ENCODE measurements at places on chromosomes 2 and 18. TPM values are rescaled to one million over a fixed set of nuclear protein-coding genes. Genes with fewer than 3 reads are reported as not detected.

DNA sequence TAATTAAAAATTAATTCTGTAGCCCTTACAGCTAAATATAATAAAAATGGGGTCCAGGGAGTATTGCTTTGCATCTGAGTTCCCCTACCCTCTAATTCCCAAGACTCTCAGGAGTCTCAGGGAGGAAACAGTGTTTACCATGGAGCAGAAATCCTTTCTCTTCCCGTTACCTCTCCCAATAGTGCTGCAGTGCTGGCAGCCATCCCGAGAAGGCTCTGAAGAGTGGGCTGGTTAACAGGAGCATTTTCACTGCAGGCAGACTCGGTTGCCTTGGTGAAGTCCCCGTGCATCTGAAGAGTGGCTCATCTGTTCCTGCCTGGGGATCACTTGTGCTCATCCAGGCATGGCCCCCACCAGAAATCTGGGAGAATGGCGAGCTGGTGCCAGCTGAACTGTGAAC lies 41.8 kb upstream of the TMEM178A start:
- no peak for DNase-seq

DNA sequence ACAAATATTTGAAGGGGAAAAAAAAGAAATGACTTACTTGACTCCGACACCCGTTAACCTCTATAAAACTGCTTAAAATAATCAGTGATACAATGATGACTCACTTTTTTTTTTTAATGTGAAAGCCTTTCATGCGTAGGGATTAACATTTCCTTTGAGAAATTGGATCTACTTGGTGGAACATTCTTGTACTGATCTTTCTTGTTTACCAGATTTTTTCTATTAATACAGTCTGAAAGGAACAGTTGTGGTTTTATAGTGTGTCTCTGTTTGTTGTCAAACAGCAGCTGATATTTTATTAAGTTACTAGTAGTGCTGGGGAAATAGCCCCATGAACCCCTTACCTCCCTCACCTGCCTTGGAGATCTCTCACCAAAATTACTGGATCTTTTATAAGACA lies 40.2 kb upstream of the NEB start:
- DNase-seq = no peak

- no peak for DNase-seq
Observed at GRCh38 chr2:177970670-177971454, 101.7 kb downstream of the PDE11A start.

Gene GAREM2
- total RNA-seq = 2.5 TPM

- DNase-seq = no peak
Observed at GRCh38 chr18:42078711-42079110, 123.7 kb downstream of the PIK3C3 start.

Gene BUB1
- 1.1 TPM for total RNA-seq

DNA sequence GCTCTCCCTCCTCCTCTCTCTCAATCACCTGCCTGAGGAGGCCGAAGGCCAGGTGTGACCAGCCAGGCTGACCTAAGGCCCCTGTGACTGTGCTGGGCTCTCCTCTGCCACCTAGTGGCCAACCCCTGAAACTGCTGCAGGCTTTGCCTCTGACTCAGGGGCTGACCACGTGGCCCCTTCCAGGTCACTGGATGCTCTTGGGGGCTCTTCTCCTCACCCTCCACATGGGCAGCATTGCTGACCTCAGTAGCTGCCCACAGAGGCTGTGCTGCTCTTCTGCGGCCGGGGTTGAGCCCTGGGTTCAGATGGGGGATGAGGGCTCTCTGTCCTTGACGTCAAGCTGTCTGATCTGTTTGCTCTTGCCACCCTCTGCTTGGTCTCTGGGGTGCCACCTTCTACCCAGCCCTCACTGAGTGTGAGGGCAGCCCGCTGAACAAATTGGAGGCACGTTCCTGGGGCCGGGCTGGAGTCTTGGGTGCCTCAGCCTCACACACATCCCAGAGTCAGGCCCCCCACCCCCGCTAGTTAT lies 122.7 kb downstream of the TWIST2 start:
- peak; percentile 92 for DNase-seq

DNA sequence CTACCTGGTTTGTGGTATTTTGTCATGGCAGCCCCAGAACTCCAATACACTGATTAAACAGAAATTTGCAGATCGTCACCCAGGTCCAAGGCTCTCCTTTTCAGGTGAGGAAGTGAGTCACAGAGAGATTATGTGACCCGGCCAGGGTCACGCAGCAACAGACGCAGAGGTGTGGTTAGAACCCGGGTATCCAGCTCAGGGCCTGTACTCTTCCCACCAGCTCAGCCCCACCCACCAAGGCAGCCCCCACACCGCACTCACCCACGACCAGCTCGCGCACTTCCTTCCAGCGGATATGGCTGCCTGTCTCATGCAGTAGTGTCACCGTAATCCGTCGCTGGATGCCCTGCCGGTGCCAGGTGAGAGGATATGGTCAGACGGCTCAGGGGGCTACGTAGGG lies 48.1 kb downstream of the AQP12A start:
- DNase-seq = no peak

Gene MGAT4A
- total RNA-seq = 15.0 TPM

- no peak for DNase-seq
Observed at GRCh38 chr18:12929477-12930083, 18.2 kb upstream of the SEH1L start.

GRCh38 chr2:161138429-161138828 lies 21.8 kb upstream of the TANK start:
- DNase-seq = no peak

GRCh38 chr2:121131375-121131774 lies 153.6 kb downstream of the TFCP2L1 start:
- DNase-seq = no peak

Gene PTH2R
- total RNA-seq = not detected

Gene CARF
- total RNA-seq = 11.4 TPM

DNA sequence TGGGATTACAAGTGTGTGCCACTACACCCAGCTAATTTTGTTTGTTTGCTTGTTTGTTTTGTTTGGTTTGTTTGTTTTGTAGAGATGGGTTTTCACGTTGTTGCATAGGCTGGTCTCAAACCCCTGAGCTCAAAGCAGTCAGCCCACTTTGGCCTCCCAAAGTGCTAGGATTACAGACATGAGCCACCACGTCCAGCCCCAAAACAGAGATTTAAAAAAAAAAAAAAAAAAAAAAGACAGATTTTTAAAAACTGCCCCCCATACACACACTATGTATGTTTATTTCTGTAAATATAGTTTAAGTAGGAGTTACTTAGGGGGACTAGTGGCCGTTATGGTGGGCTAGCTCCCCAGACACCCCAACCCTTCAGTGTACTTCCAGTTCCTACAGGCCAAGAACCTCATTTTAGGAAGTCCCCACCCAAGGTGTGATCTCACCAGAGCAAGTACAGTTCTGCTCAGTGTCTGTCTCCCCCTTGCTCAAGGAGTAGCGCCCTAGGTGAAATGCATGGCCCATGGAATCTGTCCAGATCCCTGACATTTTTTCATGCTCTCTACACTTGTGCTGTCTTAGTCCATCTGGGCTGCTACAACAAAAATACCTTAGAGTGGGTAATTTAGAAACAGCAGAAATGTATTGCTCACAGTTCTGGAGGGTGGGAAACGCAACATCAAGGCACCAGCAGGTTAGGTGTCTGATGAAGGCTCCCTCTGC lies 1.6 kb upstream of the TMBIM1 start:
- DNase-seq = no peak

DNA sequence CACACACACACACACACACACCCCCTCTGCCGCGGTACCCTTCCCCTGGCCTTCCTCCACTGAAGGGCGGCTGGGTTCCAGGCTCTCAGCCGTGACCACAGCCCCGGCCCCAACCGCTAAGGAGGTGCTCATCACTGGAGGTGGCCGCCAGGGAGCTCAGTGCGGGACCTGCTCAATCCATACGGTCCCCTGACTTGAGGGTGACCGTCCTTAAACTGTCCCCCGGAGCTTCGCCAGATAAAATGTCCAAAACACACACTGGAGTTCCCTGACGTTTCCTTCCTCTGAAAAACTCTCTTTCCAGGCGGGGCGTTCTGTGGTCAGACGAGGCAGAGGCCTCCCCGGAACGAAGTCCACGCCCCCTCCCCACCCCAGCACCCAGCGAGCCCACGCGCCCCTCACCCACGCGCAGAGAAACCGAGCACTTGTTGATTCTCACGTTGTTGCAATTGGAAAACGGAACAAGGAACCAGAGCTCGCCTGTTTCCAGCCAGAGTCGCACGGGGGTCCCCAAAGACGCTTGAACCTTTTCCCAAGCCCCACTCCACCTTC lies 1.4 kb downstream of the MBP start:
- DNase-seq = no peak

GRCh38 chr2:196167666-196168065 lies 3.7 kb downstream of the STK17B start:
- DNase-seq = no peak

- DNase-seq = no peak
Observed at GRCh38 chr2:177165721-177166711, 46.6 kb upstream of the HNRNPA3 start.

- no peak for DNase-seq
Observed at GRCh38 chr2:9799011-9799596, 44.2 kb upstream of the TAF1B start.

DNA sequence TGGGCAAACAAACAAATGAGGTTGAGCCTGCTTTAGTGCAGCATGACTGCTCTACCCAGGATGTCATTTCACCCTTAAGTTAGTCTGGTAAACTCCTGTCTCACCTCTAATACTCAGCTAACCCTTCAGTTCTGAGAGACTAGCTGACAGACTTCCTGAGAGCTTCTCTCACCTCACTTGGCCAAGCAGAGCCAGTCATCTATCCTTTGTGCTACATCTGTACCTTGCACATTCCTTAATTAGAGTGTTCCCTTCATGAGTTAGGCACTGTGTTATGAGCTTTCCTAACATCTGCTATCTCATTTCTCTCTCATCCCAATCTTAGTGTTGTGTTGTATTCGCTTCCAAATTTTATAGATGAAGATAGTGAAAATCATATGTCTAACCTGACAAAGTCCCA lies 220.1 kb upstream of the PIK3C3 start:
- DNase-seq = no peak

- DNase-seq = no peak
Observed at GRCh38 chr18:12895014-12895413, 11.0 kb upstream of the PTPN2 start.

DNA sequence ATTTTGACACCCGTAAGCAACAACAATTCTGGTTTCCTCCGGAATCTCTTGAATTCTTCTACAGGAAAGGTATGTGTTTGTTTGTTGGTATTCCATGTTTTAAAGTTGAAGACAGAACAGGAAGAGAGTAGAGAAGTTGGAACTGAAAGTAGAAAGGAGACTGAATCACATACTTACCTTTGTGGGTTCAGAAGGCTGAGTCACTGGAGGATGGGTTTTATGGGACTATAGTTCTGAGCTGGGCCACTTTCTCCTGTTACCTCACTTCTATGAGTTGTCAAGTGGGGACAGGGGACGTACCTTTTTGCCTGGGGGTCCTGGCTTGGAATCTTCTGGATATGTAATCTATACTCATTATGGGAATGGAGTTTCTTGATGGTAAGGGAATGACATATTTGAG lies 40.9 kb downstream of the KDM3A start:
- DNase-seq = no peak

Gene GGCX
- 20.6 TPM for total RNA-seq

Gene DLGAP1
- 1.4 TPM for total RNA-seq

GRCh38 chr2:128520340-128520739 lies 201.7 kb upstream of the HS6ST1 start:
- no peak for DNase-seq

Gene ITGB6
- 0.17 TPM for total RNA-seq

Gene PTPRM
- total RNA-seq = 62.7 TPM

- no peak for DNase-seq
Observed at GRCh38 chr18:12085136-12085535, 8.5 kb upstream of the ANKRD62 start.

GRCh38 chr18:47928466-47928865 lies 2.0 kb downstream of the SMAD2 start:
- no peak for DNase-seq

Gene NAT8
- not detected for total RNA-seq

GRCh38 chr2:159738509-159739390 lies 26.4 kb downstream of the MARCHF7 start:
- no peak for DNase-seq

Gene BCL2
- 25.2 TPM for total RNA-seq

GRCh38 chr2:147698166-147698565 lies 146.7 kb upstream of the ACVR2A start:
- no peak for DNase-seq

Gene SMYD1
- total RNA-seq = 15.2 TPM

DNA sequence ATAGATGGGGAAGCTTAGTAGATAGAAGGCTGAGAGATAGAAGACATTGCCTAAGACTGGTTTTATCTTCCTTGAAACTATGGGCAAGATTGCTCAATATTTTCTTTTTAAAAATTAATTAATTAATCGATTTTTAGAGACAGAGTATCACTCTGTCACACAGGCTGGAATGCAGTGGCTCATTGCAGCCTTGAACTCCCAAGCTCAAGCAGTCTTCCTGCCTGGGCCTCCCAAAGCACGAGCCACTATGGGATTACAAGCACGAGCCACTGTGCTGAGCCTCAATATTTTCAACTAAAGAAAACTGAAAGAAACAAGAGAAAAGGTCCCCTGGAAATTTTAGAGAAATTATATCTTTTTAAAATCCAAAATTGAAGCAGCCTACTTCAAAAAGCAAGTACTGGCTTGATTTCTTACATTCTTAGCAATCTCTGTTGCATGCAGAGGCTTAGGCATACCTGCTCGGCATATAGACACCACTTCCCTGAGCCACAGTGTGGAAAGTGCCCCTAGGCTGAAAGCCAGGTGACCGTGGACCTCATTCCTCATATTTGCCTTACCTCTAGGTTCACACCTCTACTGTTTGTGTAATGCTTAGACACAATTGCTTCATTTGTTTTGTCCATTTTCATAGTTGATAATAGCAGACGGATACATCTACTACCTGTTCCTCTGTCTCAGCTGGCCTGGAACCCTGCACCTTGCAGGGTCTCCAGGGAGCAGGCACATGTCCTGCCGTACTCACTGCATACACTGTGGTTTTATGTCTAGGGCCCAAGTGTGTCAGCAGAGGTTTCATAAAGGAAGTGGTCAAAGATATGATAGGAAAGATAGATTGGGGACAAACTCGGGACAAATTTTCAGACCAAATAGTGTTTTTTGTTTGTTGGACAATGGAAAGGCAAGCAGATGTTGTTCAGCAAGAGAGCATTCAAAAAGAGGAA lies 166.5 kb upstream of the ALPP start:
- DNase-seq = no peak

Gene ANKRD30B
- total RNA-seq = not detected

GRCh38 chr2:85888684-85889626 lies at the start of gene ST3GAL5:
TSS of gene ST3GAL5 (minus strand) at chr2:85888990. CDS start at chr2:85888905, 85 bp downstream.
- peak; percentile 96 for DNase-seq

Gene THSD7B
- total RNA-seq = 0.06 TPM

DNA sequence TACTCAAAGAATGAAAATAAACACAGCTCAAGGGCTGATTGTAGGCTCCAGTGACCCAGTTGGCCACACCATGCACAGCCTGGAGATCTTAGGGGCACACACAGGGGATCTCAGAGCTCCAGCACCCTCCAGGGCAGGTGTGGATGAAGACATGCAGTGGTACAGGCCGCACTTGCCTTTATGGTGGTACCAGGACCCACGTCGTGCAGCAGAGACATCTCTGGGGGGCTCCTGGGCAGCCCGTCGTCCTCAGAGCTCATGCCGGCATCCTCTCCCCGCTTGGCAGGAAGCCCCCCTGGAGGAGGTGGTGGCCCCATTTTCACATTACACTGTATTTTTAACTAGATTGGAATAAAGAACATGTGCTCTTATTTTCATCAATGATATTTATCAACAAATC lies 101.2 kb upstream of the MGAT4A start:
- DNase-seq = no peak
